ENCODE measurements at places on chromosomes 11 and 22.
A peak's percentile ranks its signal among the peaks of the same experiment; 100 is the strongest.

GRCh38 chr11:10076458-10077141 lies 217.4 kb downstream of the SBF2 start:
- peak; percentile 15 for DNase-seq

DNA sequence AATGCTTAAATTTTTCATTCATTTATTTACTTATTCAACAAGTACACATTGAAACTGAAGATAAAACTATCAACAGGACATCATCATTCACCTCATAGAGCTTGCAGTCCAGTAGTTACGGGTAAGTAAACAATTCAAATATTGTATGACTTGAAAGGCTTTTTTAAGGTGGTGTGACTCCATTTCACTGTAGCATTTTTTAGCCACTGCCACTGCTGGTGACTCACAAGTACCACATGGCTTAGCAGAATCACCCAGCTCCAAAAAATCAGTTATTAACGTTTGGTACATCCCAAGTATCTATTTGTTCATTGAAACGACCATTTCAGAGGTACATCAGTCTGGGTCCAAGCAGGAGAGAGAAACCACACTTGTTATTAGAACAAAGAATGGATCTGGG lies 427.9 kb upstream of the DDI1 start:
- no peak for DNase-seq

DNA sequence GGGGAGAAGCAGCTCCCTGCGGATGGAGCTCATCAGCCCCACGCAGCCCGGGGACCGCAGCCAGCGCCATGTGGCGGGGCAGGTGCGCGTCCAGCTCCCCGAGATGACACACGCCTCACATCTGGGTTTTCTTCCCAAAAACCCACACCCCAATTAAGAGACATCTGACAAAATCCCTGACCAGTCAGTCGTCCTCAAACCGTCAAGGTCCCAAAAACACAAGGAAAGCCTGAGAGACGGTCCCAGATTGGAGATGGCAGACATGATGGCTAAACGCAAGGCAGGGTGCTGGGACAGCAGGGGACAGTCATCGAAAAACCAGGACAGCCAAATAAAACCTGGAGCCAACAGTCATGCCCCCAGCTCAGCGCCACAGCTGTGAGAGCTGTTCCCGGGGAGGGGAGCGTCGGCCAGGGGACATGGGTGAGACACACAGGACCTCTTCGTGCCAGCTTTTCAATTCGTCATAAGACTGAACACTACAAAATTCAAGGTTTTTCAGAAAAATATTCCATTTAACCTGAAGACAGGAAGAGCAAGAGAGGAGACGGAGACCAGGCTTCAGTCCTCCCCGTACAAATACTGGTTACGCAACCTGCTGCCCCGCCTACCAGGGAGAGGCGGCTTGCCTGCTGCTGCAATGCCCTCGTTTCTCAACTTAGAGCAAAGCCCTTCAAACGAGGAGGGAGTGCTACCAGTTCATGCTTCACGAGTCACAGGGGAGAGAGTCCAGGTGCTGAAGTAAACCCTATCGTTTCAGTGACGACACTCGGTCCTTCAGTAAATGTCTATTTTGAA lies 10.5 kb downstream of the TOLLIP start:
- DNase-seq, result peak; percentile 46

- no peak for DNase-seq
These were observed 27.6 kb upstream of the RCE1 start for GRCh38 chr11:66815646-66816045.

- no peak for DNase-seq
These were observed 198.0 kb upstream of the PDGFD start for GRCh38 chr11:104361975-104362374.

DNA sequence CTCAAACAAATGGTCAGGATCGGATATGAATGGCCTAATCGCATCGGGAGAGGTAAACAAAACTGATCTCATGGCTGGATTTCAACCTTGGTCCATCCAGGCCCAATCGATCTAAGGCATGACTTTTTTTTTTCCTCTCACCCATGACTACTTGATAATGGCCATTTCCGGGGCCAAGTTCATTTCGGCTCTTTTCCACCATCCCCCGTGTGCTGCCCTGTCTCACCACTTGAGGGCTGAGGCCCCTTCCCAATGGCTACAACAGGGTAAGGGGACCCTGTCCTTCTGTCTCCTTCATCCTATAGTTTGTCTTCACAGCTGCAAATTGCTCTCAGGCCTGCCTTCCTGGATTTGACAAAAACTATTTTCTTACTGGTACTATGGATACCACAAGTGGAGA lies 26.7 kb downstream of the GRAP2 start:
- DNase-seq, result no peak

DNA sequence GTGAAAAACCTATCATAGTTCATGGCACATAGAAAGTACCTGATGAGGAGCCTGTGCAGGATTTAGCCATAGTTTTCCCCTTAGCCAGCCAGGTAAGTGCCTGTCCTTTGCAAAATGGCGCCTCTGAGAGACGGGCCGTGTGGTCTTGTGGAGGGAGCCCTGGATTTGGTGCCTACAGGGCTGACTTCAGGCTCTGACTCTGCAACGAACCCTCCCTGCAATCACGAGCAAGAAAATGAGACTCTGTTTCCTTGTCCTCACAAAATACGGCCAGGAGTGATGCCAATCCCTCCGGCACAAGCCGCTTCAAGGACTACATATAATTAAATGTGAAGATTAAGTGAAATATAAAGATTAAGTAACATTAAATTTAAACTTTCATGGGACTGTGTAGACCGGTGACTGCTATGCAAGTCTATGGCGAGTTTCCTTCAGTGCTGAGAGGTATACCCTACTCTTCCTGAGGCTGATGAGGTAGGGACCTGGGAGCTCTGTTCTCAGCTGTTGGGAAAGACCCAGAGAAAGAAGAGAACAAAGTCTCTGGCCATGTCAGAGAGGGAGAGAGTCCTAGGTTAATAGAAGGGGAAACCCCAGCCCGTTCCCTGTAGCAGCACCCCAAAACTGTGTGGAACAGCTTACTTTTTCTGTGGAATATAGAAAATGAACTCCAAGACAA lies 6.1 kb upstream of the CXCR5 start:
- DNase-seq, result no peak

DNA sequence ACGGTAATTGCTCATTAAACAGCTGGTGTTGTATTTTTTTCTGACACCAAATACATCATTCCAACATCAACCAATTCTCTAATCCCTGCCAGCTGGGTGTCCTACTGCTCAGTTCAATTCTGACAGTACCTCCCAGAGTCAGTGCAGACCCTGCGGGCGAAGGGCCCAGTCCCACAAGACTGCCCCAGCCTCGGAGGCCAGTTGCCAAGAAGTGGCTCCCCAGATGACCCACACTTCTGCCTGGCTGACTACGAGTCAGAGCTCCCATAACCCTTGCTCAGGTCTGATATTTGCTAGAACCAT lies 147.2 kb downstream of the CTTN start:
- DNase-seq, result no peak

DNA sequence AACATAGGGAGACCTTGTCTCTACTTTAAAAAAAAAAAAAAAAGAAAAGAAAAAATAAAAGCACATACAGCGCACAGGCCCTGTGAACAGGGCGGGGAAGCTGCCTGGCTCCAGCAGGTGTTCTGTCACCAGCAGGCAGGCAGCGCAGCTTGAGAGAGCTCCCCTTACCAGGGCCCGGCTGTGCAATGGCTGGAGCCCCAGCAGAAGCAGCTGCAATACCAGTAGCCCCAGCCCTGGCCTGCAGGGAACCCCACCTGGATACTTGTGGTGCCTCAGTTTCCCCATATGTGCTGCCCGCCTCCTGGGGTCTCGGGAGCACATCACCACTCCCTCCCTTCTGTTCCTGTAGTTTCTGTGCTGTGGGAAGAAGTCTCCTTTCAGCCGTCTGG lies 12.3 kb downstream of the TSPAN32 start:
- no peak for DNase-seq

DNA sequence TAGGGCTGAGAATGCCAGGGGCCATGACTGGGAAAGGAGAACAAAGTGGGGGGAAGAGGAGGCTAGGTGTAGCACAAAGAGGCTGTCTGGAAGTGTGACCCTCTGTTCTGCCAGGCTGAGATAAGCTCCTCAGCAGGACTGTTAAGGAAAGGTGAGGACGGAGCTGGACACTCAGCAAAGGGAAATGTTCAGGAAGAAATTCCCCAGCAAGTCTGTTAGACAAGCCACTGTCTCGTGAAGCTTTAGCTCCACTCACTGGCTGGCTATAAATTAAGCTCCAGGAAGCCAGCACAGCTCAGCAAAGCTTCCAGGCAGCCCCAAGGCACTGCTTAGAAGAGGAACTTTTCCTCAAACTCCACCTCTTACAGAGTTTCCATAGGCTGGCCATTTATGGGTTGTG lies 181.2 kb upstream of the API5 start:
- no peak for DNase-seq

DNA sequence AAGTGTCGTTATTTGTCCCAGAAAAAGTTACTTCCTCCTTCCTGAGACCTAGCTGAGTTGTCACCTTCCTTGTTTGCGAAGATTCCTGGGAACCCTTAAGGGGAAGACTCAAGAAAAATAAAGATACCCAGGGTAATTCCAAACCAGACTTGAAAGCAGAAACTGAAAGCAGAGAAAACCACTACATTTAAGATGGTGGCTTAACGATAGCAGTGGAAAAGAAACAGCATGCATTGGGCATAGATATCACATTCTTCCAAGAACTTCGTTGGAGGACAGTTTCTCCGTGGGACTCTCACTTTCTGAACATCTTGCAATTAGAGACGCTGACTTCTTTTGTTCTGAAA lies 89.1 kb downstream of the FAM76B start:
- no peak for DNase-seq

- DNase-seq, result no peak
These were observed 221.4 kb downstream of the BLID start for GRCh38 chr11:121894581-121894980.

DNA sequence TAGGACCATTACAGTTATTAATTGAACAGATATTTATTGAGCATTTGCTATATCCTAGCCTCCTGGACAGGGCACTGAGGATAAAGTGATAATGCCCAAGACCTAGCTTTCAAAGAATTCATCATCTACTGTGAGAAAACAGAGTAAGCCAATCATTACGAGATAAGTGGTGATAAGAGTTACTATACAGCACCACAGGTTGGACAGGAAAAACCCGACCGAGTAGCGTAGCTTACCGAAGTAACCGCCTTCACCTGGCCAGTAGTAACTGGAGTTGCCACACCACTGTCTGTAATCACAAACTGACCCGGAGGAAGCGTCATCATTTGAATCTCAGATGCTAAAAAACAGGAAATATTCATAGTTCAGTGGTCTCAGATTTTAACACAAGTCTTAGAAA lies 10.0 kb upstream of the NFRKB start:
- DNase-seq, result no peak

DNA sequence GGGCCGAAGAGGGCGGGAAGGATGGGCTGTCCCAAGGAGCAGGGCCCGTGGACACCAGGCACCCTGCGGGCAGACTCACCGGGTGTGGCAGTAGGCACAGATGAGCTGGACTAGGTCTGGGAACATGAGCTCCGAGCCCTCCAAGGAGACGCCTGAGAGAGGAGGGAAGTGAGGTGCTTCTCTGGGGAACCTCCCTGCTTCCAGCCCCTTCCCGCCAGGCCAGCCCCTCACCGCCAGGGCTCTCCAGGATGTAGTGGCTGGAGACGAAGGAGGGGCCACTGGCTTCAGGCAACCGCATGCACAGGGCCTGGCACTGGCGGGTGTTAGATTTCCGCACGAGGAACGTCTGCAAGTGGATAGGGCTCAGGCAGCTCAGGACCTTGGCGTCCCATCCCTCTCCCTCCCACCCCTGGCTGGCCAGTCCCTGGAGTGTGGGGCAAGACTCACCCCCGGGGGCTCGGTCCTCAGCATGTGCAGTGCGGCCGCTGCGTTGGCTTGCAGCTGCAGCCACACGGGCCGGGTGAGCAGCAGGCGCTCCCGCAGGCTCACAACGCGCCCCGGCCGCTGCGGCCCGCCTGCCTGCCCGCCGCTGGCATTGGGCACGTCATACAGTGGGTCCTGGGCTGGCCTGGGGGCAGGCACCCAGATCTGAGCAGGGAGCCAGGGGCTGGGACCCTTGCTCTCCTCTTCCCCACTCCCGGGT lies 552 bp downstream of the RIN1 start:
- no peak for DNase-seq

DNA sequence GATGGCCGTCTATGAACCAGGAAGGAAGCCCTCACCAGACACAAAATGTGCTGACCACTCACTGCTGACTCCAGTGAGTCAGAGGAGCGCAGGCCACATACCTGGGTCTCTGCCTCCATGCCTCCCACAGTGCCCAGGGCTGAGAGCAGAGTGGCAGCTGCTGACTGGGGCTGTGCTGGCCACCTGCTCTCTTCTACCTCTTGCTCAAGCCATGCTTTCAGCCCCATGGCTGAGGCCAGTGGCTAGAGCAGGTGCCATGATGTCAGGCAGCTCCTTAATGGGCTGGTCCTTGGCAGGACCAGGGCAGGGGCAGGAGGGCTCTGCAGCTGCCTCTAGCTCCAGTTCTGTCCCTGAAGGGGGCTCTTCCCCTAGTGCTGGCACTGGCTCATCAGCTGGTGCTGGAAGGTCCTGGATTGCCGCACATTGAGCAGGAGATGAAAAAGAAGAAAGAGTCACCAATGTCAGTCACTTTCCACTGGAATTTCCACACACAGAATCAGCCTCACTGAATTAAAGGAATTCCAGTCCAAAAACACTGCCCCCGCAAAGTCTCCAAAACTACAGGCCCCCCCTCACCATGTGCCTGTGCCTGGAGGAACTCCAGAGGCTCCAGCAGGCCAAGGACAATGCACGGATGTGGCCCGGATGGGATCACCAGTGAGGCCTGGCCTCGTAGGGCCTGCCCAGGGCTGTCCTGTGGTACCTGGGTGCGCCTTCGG lies 86.4 kb downstream of the GGTLC2 start:
- DNase-seq, result no peak

- no peak for DNase-seq
These were observed 20.2 kb downstream of the GAB4 start for GRCh38 chr22:16987822-16988221.

GRCh38 chr11:86551288-86552092 lies 120.9 kb downstream of the ME3 start:
- peak; percentile 71 for DNase-seq

GRCh38 chr11:10305262-10305963 lies 540 bp downstream of the ADM start:
- DNase-seq, result no peak

DNA sequence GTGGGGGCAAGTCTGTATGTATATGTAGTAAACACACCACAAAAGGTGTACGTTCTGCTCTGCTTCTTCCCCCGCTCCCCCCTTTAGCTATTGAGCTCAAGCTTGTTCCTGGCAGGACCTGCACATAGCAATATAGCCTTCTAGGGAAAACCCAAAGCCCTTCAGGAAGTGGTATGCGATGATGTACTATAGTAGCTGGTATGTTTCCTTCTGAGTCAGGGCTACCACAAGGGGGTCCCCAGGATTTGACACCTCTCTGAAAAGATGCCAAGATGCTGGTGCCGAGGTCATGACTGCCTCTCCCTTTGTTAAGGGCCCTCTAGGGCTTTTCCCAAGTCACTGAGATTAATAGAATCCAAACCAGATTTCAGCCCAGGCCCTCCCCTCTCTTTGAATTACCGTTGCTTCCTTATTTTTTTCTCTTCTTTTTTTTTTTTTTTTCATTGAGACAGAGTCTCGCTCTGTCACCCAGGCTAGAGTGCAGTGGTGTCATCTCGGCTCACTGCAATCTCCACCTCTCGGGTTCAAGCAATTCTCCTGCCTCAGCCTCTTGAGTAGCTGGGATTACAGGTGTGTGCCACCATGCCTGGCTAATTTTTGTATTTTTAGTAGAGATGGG lies 268.4 kb downstream of the ETS1 start:
- DNase-seq, result no peak

- no peak for DNase-seq
These were observed 124.3 kb downstream of the C11orf58 start for GRCh38 chr11:16862726-16863125.

All from GM04503 (cell line).